Mesenchymal stem cell (in vitro differentiated cells and primary cell): ENCODE measurements at places on chromosomes 1 and 21.

GRCh38 chr1:95852483-95853070 lies 618.6 kb downstream of the RWDD3 start:
- no peak overlapping the region for H3K27ac ChIP-seq
- H3K27me3 ChIP-seq = no peaks in the 10 kb centered on the region
- no peaks in the 10 kb centered on the region for H3K4me1 ChIP-seq
- no peak overlapping the region for H3K4me3 ChIP-seq
- DNase-seq = no peak

DNA sequence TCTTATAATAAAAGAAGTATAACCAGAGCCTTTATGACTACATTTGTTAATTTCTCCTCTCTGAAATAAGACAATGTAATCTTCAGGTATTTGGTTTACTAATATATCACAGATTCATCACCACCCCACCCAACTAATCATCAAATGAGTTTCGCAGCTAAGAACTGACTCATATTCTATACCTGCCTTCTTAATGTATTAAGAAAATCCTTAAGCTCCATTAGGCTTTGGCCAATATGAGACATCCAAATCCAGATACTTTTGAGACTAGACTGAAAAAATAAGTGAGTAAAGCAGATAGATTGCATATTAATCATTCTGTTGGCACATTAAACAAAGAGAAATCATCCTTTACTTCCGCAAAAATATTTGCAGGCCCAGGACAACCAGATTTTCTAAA lies 18.7 kb upstream of the FMO2 start:
- no peak overlapping the region for H3K4me3 ChIP-seq
- H3K36me3 ChIP-seq = no peaks in the 10 kb centered on the region
- no peak for DNase-seq

GRCh38 chr1:234525099-234525799 lies 46.3 kb upstream of the TARBP1 start:
- H3K27me3 ChIP-seq = no peaks in the 10 kb centered on the region
- H3K36me3 ChIP-seq = no peaks in the 10 kb centered on the region
- peaks cover 5% of the 10 kb centered on the region for H3K4me1 ChIP-seq
- no peak overlapping the region for H3K27ac ChIP-seq
- DNase-seq = no peak

DNA sequence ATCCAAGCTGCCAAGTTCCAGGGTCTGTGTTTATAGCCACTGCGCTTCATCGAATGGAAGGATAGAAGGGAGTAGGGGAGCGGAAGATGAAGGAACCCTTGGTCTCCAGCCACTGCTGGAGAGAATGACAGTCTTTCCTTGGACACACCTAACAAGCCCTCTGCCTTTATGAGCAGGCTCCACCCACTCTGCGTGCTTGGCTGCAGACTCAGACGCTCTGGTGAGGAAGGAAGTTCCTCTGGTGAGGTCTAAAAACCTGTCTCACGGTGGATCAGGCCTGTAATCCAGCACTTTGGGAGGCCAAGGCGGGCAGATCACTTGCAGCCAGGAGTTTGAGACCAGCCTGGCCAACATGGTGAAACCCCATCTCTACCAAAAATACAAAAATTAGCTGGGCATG lies 55.4 kb downstream of the MATN1 start:
- no peak overlapping the region for H3K4me3 ChIP-seq
- H3K27me3 ChIP-seq = no peaks in the 10 kb centered on the region
- no peaks in the 10 kb centered on the region for H3K36me3 ChIP-seq
- DNase-seq = no peak

DNA sequence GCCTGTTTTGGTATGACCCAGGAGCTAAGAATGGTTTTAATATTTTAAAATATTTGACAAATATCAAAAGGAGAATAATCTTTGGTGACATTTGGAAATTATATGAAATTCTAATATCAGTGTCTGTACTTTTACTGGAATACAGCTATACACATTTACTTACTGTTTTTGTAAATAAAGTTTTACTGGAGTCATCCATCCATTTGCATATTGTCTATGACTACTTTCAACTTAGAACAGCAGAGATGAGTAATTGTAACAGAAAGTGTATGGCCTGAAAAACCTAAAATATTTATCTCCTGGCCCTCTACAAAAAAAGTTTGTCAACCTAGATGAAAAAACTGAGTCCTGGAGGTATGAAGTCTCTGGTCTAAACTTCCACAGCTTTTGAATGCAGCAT lies 5.8 kb upstream of the MAP3K7CL start:
- H3K4me1 ChIP-seq = peaks cover 5% of the 10 kb centered on the region
- no peak overlapping the region for H3K4me3 ChIP-seq
- DNase-seq = no peak
- H3K36me3 ChIP-seq = no peaks in the 10 kb centered on the region
- no peaks in the 10 kb centered on the region for H3K27me3 ChIP-seq

DNA sequence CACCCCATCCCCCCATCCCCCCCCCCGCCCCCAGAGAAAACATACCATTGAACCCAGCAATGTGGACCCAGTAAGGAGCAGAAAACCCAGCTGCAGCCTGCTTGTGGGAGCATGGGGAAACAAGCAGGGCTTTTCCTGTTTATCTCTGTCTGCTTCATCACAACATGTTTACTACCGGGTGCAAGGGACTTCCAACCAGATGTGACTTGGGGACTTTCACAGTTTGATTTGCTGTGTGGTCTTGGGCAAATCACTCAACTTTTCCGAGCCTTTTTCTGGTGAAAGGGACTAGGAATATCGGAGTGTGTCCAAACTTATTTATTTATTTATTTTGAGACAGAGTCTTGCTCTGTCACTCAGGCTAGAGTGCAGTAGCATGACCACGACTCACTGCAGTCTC lies 3.2 kb downstream of the TMCC2 start:
- no peak overlapping the region for H3K27ac ChIP-seq
- H3K4me1 ChIP-seq = peaks cover 9% of the 10 kb centered on the region
- no peak for DNase-seq
- no peaks in the 10 kb centered on the region for H3K36me3 ChIP-seq

- no peak overlapping the region for H3K27ac ChIP-seq
- no peaks in the 10 kb centered on the region for H3K36me3 ChIP-seq
- DNase-seq = peak; percentile 72
- H3K4me1 ChIP-seq = no peaks in the 10 kb centered on the region
Measured at GRCh38 chr1:68442822-68443556, 6.8 kb downstream of the RPE65 start.

DNA sequence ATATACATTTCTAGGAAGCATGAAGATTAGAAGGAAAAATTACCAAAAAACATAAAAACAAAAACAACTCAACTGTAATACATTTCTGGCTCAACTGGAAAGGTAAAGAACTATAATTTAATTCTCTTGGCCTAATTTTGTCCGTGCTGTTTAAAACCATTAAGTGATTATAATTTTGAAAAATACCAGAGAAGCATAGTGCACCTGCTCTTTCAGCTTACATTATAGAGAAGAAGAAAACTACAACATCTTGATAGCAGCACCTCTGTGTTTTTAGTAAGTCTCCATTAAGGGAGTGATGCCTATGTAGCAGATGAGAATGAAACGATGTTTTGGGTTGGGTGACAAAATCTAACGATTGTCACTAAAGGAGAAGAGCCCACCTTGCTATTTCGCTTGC lies 19.3 kb upstream of the MAN1A2 start:
- no peak overlapping the region for H3K27ac ChIP-seq
- H3K27me3 ChIP-seq = no peaks in the 10 kb centered on the region
- DNase-seq = no peak
- H3K4me1 ChIP-seq = no peaks in the 10 kb centered on the region
- no peak overlapping the region for H3K4me3 ChIP-seq
- no peaks in the 10 kb centered on the region for H3K36me3 ChIP-seq

DNA sequence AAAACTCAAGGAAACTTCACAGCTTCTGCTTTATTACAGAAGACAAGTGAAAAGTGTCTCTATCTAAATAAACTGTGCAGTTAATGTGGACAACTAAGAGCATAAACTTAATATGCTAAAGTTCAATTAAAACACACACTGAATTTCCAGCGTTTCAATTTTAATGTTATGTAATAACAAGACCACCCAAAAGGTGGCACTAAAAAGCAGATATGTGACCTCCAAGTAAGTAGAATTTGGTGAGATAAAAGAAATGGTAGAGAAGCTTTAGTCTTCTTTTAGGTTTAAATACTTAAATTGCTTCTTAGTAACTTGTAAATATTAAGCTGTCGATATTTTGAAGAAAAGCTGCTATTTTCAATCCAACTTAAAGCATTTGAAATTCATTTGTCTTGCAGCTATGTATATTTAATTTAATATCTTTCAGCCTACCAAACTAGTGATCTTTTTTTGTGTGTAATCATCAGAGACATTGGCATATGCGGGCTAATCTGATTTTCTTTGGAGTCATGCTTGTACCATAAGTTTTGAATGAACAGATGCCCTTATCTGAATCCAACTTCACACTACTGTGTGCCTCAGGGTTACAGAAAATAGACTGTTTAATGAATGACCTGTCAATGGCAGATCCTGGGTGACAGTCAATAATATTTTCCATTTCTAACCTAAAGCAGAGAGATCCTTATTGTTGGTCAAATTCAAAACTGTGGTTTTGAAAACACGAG lies 36.5 kb upstream of the ADAMTS1 start:
- H3K36me3 ChIP-seq = no peaks in the 10 kb centered on the region
- no peak overlapping the region for H3K4me3 ChIP-seq
- DNase-seq = peak; percentile 36

- no peaks in the 10 kb centered on the region for H3K27me3 ChIP-seq
- DNase-seq = peak; percentile 55
- H3K4me1 ChIP-seq = peaks cover 2% of the 10 kb centered on the region
- H3K27ac ChIP-seq = peak overlapping the region; percentile 88
Measured at GRCh38 chr1:88685259-88685620, 1.2 kb downstream of the PKN2 start.

- H3K4me1 ChIP-seq = no peaks in the 10 kb centered on the region
- peaks cover 18% of the 10 kb centered on the region for H3K27me3 ChIP-seq
- DNase-seq = no peak
- no peak overlapping the region for H3K4me3 ChIP-seq
Measured at GRCh38 chr1:14106126-14106525, 406.1 kb downstream of the PRDM2 start.

DNA sequence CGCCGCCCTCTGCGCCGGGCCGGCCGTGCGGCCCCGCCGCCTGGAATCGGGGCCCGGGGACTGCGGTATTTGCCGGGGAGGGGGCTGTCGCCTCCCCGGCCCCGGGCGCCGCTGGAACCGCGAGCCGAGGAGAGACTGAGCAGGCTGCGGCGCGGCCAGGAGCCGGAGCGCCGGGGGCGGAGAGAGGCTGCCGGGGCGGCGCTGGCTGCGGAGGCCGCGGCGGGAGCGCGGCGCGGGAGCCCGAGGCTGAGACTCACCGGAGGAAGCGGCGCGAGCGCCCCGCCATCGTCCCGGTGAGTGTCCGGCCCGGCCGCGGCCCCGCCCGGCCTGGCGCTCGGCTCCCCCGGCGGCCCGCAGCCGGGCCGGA lies 746 bp downstream of the DYRK1A start:
- H3K4me1 ChIP-seq = peaks cover 4% of the 10 kb centered on the region
- H3K27ac ChIP-seq = no peak overlapping the region
- H3K27me3 ChIP-seq = no peaks in the 10 kb centered on the region

DNA sequence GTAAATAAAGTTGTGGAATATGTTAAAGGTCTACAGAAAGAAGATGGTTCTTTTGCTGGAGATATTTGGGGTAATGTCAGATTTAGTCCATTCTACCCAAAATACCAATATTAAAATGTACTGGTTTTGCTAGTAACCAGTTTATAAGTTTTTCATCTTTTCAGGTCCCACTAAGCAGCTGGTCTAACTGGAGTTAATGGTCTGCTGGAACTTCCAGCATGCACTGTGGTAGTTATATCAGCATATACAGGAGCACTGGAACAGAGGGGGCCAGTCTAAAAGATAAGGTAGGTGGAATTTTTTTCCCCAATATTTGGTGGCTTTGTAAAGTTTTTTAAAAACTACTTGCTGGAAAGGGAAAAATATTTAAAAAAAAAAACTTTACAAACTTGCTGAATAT lies 3.9 kb downstream of the RABGGTB start:
- peaks cover 5% of the 10 kb centered on the region for H3K4me1 ChIP-seq
- peaks cover 74% of the 10 kb centered on the region for H3K36me3 ChIP-seq
- H3K27me3 ChIP-seq = no peaks in the 10 kb centered on the region
- DNase-seq = no peak

DNA sequence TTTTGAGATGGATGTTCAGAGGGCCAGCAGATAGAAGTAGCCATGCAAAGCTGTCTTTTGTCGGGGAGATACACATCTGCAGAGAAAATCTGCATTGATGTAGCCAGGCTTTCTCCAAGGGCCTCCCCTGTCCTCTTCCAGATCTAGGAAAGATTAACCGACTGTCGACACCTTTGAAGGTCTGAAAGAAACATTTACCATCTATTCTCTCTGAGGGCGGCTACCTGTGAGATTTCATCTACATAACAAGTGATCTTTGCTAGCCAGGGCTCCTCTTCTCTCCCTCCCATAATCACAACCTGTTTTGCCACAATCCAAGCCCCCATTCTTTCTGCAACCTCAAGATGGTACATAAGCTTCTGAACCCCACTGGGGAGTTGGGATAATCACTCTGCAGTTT lies 193.6 kb downstream of the RGS7 start:
- H3K27ac ChIP-seq = no peak overlapping the region
- H3K4me3 ChIP-seq = no peak overlapping the region
- DNase-seq = no peak

GRCh38 chr1:2382621-2383361 lies 8.6 kb downstream of the MORN1 start:
- H3K27me3 ChIP-seq = no peaks in the 10 kb centered on the region
- peaks cover 7% of the 10 kb centered on the region for H3K4me1 ChIP-seq
- DNase-seq = peak; percentile 47
- H3K27ac ChIP-seq = no peak overlapping the region
- peaks cover 11% of the 10 kb centered on the region for H3K36me3 ChIP-seq

- peak; percentile 93 for DNase-seq
- no peaks in the 10 kb centered on the region for H3K27me3 ChIP-seq
- peaks cover 16% of the 10 kb centered on the region for H3K36me3 ChIP-seq
- H3K4me3 ChIP-seq = peak within 1 kb of the TSS; percentile 98
- peak within 1 kb of the TSS; percentile 91 for H3K27ac ChIP-seq
- H3K4me1 ChIP-seq = peaks cover 46% of the 10 kb centered on the region
Measured at GRCh38 chr1:109619576-109620400, at the start of the genes AMPD2 and GNAT2. Gene AMPD2 (plus strand): TSS chr1:109619837. CDS start chr1:109621176, 1,339 bp downstream. Gene GNAT2 (minus strand): TSS chr1:109619616. CDS start chr1:109612870, 6,746 bp downstream.

DNA sequence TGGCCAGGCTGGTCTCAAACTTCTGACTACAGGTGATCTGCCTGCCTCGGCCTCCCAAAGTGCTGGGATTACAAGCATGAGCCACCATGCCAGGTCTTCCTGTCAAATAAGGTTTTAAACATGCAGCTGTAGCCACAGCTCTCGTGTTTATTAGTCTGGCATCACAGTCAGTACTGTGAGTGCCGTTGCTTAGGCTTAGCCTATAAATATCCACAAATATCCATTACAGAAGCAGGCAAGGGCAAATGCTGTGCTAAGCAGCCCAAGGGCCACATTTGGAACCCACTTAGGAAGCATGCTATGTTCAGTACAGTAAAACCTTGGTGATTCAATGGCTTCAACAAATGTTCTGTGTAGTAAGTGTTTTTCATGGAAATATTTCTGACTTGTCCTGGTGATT lies 75.9 kb downstream of the KIF1B start:
- H3K27me3 ChIP-seq = no peaks in the 10 kb centered on the region
- peak; percentile 18 for DNase-seq
- no peak overlapping the region for H3K4me3 ChIP-seq
- H3K36me3 ChIP-seq = peaks cover 80% of the 10 kb centered on the region

DNA sequence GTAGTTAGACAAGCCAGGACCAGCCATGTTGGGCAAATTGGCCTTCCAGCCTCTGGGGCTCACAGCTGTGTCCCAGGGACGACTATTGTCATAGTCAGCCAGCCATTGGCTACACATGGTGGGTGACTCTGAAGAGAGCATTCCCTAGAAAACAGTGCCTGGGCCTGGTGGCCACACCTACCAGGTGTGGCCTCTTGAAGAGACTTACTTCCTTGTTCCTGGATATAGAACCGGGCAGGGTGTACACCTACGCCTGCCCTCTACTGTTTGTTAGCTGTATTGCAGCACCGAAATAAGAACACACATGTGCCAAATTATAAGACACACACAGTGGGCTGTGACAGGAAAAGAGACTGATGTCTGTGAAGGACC lies 134.6 kb upstream of the ARHGEF16 start:
- H3K27ac ChIP-seq = no peak overlapping the region
- H3K4me1 ChIP-seq = peaks cover 2% of the 10 kb centered on the region
- H3K27me3 ChIP-seq = peaks cover 59% of the 10 kb centered on the region
- DNase-seq = peak; percentile 43
- no peak overlapping the region for H3K4me3 ChIP-seq
